T1000 (cell line): ENCODE measurements at places on chromosomes 1 and 21.
A peak's percentile ranks its signal among the peaks of the same experiment; 100 is the strongest.

- no peak for DNase-seq
Measured at GRCh38 chr1:160993544-160994193, 27.3 kb downstream of the F11R start.

DNA sequence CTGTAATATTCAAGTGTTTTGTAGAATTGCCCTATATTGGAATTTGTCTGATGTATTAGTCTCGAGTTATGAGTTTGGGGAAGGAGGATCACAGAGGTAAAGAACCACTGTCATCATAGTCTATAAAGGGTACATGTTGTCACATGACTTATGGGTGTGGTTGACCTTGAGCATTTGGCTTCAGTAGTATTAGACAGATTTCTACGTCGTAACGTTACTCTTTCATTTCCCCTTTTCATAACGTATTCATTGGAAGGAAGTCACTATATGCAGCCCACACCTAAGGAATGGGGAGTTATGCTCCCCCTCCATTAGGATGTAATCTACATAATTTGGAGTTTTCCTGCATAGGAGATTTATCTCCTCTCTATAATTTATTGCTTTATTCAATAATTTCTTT is 110.1 kb upstream of the VAV3 start:
- DNase-seq = no peak

- no peak for DNase-seq
Measured at GRCh38 chr1:68889471-68889870, 392.6 kb upstream of the DEPDC1 start.

DNA sequence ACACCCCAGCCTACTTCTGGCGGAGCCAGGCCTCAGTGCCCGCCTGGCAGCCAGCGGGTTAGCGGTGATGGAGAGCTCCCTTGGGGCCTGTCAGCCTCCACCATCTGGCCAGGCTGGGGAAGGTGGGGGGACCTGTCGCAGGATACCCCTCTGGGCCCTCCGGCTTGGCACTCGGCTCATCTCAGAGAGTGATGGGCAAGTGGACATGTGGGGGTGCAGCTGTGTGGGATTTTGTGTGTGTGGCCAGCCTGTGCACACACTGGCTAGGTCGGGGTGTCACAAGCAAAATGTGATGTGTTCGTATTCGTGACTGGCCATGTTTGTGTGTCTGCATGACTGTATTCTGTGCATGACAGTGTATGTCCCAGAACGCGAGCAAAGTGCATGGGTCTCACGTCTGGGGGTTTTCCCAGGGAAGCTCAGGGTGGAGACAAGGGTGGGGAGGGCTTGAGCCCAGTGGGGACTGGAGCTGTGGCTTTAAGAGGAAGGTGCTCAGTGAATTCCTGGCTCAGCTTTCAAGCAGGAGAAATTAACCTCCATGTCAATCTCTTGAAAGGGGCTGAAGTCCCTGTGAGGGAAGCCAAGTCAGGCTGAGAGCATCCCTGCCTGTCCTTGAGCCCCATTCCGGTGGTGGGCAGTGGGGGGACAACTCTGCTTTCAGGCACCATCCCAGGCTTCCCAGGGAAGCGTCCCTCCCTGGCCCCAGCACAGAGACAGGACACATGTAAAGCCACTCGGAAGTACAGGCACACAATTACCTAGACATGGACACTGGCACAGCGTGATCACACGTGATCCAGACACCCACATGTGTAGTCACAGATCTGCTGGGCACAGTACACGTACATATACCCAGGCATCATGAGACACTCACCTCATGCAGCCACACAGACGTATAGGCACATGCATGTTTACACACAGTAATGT is 21.1 kb upstream of the ADGRB2 start:
- DNase-seq = no peak

DNA sequence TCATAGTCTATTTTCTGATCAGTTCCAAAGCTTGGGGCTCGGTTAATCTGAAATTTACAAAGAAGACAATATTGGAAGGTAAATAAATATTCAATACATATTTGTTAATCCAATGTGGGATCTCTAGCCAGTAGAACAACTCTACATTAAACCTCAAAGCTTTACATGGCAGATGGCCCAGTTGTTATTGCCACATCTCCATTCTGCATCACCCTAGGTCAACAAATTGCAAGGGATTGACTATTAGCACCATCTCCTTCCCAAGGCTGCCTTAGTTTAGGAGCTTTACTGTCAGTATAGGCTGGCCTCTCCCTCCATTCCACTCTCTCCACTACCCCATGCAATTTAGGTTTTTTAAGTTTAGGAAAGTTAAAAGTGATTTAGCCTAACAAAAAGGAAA is 69.7 kb downstream of the TTLL7 start:
- DNase-seq = no peak

DNA sequence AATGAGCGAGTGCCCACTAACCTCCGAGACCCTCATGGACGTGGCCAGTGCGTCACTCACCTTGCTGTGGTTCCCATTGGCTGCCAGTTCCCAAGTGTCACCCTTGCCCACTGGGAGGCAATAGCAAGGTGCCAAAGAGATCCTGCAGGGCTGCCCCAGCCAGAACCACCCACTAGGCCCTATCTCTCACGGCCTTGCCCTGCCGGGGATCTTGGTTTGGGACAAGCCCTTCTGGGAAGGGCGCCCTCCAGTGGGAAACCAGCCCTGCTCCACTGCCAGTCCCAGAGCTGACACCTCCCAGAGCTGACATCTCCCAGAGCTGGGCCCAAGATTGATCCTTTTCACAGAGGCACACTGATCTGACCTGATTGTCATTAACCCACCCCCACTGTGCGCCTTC is 2.1 kb upstream of the SELENON start:
- DNase-seq = no peak

DNA sequence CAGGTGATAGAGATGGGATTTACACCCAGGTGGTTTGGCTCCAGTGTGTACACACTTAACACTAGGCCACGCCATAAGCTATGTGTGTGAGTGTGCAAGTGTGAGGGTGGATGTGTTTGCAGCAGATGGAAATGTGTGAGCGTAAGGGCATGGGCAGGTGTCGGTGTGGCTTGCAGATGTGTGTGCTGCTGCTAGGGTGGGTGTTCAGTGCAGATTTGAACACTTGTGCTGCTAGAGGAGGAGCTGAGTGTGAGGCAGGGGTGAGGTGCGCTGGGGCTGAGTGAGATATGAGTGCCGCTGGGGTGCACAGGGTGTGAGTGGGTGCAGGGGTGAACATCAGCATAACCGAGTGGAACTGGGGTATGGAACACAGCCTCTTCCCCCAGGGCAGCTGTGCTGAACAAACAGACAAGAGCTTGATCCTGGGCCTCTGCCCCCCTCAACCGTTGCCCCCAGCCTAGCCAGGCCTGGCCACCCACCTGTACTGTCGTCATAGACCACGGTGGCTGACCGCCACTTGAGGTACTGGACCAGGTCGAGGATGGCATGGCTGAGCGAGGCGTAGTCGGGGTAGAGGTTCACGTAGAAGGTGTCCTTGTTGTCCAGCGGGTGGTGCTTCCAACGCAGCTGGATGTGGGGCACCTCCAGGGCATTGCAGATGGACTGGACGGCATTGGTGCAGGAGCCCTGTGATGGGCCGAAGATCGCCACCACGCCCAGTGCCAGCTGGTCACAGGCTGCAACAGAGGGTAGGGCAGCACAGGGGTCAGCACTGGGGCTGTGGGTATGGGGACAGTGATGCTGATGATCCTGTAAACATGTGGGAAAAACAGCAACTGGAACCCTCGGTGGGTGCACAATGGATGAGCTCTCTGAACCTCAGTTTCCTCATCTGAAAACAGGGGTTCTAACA is 153.9 kb downstream of the GRIK3 start:
- DNase-seq = no peak

- DNase-seq = no peak
Measured at GRCh38 chr1:86084998-86085397, 71.6 kb downstream of the COL24A1 start.

GRCh38 chr21:37700641-37701202 is 215.5 kb downstream of the KCNJ6 start:
- DNase-seq = peak; percentile 26

DNA sequence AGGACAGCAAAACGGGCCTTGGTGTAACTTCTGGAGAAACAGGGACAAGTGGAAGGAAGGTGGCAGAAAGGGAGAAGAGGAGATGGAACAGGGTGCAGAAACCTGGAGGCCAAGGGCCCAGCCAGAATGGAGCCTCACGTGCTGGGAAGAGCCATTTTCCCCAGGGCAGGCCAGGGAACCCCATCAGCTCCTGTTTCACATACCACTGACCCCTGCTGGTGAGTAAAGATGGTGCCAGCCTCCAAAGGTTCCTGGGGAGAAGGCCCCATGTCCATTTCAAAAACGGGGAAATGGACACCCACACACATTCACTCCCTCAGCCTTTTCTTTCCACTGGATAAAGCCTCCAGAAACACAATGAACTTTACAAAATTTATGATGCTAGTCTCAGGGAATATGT is 57.6 kb upstream of the JUN start:
- no peak for DNase-seq

- DNase-seq = no peak
Measured at GRCh38 chr1:95948023-95948422, 714.0 kb downstream of the RWDD3 start.

DNA sequence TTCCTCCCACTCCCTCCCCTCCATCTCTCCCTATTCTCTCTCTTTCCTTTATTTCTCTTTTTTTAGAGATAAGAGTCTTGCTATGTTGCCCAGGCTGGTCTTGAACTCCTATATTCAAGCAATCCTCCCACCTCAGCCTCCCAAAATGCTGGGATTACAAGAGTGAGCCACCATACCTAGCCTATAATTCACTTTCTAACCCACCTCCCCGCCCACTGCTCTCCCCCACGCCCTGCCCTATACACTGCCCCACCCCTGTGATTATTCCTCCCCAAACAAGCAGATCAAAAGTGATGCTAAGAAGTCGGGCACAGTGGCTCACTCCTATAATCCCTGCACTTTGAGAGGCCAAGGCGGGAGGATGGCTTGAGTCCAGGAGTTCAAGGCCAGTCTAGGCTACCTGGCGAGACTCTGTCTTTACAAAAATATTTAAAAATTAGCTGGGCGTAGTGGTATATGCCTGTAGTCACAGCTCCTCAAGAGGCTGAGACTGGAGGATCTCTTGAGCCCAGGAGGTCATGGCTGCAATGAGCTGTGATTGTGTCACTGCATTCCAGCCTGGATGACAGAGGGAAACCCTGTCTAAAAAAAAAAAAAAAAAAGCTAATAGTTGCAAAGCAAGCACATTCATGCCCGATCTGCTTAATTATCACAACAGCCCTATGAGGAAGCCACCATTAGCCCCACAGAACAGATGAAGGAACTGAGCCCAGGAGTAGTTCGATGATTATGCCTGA is 12.8 kb upstream of the E2F2 start:
- no peak for DNase-seq

- no peak for DNase-seq
Measured at GRCh38 chr1:45044916-45045315, 32.9 kb downstream of the UROD start.

GRCh38 chr1:86581231-86581630 is 34.4 kb downstream of the CLCA4 start:
- no peak for DNase-seq

DNA sequence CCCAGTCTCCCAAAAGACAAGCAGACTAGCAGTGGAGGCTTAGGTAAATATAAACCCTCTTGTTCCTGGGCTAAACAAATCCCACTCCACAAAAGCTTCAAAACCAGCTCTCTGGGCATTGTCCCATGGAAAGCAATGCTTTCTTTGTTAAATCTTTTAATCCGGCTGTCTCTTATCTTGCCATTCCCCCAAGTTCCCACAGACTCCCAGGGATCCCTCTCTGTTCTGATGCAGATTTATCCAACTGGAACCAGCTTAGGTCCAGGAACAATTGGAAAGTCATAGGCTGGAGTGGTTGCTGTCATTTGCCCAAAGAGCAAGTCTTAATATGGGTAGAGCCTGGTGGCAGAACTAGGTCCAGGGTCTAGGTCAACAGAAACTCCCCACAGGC is 110.1 kb upstream of the ATP1A1 start:
- DNase-seq = no peak

DNA sequence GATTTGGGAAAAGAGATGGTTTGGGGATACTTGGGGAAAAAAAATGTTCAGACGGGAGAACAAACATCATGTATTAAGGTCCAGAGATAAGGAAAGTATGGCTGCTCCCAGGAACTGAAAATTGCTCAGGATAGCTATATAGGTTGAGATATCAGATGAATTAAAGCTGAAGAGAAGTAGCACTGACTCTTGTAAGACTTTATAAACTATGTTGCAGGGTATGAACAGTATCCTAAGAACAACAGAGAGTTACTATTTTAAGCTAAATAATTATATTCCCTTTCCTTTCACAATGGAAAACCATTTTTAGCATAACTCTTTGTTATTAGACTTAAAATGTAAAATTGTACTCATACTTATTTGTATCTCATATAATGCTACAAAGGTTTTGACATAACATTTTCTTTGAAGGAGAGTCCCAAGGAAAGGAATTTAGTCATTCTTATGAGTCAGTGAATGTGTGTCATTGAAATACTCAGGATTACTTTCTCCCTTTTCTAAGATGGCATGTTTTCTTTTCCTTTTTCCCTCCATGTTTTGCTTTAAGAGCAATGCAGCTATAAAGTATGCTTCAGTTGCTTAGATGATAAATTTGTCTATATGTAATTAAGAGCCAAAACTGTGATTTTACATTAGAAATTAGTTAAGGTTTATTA is 139.4 kb upstream of the KIAA1614 start:
- no peak for DNase-seq

GRCh38 chr1:167767761-167768160 is 46.0 kb downstream of the MPZL1 start:
- no peak for DNase-seq

- DNase-seq = no peak
Measured at GRCh38 chr1:167110586-167110985, 16.7 kb downstream of the STYXL2 start.

- DNase-seq = no peak
Measured at GRCh38 chr1:47388891-47389238, 27.2 kb upstream of the FOXE3 start.

GRCh38 chr1:159123587-159123986 is 47.0 kb upstream of the AIM2 start:
- DNase-seq = no peak

DNA sequence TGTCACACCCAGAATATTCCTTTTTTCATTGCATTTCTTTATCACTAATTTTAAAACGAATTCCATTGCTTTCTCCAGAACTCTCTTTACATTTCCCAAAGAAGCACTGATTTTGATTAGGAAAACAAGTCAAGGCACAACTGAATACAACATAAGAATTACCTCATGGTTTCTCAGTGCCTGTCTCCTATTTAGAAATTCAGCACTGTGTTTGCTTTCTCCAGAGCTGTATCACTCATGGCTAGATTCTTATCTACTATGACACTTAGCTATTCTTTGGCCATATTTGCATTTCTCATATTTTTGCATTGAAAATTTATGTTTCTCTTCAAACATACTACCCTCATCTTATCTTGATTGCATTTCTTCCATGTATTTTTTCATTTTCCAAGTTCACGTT is 1402.0 kb downstream of the MRPL39 start:
- DNase-seq = no peak

GRCh38 chr1:223695941-223696340 is 16.4 kb upstream of the CAPN2 start:
- no peak for DNase-seq

DNA sequence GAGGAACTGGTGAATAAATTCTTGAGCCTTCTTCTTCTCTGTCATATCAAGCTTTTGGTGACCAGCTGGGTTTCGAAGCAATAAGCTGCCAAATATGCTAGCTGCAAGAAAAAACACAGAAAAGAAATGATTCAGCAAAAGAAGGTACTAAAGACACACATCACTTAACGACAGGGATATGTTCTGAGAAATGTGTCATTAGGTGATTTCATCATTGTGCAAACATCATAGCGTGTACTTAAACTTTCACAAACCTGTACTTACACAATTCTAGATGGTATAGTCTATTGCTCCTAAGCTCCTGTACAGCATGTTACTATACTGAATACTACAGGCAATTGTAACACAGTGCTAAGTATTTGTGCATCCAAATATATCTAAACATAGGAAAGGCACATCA is 2.9 kb upstream of the MTF1 start:
- no peak for DNase-seq
